ENCODE measurements at places on chromosomes 5 and 9.

DNA sequence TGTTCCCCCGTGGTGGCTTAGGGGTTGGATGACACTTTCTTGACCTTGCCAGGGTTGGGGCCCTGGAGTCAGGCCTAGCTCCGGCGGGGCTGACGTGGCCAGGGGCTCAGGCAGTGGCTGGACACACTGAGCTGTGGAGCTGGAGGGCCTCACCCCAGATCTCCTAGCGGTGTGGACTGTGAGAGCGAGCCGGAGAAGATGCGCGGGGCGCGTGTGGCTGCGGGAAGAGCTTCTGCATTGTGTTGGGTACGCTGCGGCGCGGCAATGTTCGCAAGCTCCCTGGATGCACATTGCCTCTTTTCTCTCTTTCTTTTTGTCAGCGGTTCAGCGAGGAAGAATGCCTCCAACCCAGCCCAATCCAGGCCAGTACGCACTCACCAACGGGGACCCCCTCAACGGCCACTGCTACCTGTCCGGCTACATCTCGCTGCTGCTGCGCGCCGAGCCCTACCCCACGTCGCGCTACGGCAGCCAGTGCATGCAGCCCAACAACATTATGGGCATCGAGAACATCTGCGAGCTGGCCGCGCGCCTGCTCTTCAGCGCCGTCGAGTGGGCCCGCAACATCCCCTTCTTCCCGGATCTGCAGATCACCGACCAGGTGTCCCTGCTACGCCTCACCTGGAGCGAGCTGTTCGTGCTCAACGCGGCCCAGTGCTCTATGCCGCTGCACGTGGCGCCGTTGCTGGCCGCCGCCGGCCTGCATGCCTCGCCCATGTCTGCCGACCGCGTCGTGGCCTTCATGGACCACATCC lies 4.8 kb downstream of the NR2F1 start:
- no peak overlapping the region for H3K4me3 ChIP-seq
- H3K27ac ChIP-seq = no peak overlapping the region
- peaks cover 18% of the 10 kb centered on the region for H3K4me1 ChIP-seq
- DNase-seq = no peak
- no peaks in the 10 kb centered on the region for H3K27me3 ChIP-seq
- no peaks in the 10 kb centered on the region for H3K36me3 ChIP-seq

DNA sequence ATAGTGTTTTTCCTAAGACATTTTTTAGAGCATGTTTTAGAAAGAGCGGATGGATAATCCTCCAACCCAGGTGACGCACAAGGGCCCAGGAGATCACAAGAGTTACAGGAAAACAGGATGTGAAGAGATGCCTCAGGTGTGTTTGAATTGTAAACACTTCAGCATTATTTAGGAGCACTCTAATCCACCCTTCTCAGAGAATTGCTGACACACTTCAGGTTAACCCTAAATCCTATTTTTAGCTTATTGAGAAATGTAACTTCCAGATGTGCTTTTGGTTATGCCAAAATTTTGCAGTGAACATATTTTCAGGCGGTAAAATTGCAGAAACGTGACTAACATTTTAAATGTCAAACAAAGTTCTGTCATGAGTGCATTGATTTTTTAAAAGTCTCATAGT lies 755.4 kb upstream of the CTNND2 start:
- H3K4me1 ChIP-seq = no peaks in the 10 kb centered on the region
- H3K36me3 ChIP-seq = no peaks in the 10 kb centered on the region
- H3K27me3 ChIP-seq = no peaks in the 10 kb centered on the region
- no peak overlapping the region for H3K4me3 ChIP-seq
- no peak for DNase-seq

DNA sequence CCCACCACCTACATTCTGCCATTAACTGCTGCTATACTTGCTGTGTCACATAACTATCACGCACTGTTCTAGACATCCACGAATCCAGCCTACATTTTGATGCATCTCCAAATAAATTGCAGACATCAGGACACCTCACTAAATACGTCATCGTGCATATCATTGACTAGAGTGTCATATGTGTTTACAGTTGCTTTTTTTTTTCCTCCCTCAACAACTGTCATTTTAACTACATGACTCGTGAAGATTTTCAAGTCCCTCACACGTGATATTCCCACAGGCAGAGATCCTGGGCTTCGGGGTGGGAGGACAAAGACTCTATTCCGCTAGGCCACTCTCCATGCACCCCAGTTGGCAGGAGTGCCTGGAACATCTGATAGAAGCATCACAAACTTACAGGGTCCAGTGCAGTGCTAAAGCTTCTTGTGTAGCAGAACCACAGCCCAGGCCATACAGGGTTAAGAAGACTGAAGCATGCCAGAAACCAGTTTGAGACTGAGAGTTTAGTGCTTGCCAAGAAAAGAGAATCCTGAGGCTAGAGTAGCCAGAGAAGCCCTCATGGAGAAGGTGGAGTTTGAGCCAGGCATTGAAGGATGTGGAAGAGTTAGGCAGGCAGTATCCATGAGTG lies 1.1 kb downstream of the PCYOX1L start:
- H3K36me3 ChIP-seq = peaks cover 9% of the 10 kb centered on the region
- H3K4me3 ChIP-seq = peak overlapping the region; percentile 91
- H3K4me1 ChIP-seq = 0 out of 2 replicates have a peak, but pooled peaks cover 2% of the 10 kb centered on the region
- H3K27ac ChIP-seq = no peak overlapping the region
- peak; percentile 47 for DNase-seq

GRCh38 chr5:150993826-150994412 lies 26.5 kb upstream of the GPX3 start:
- H3K27me3 ChIP-seq = no peaks in the 10 kb centered on the region
- DNase-seq = no peak
- H3K4me1 ChIP-seq = no peaks in the 10 kb centered on the region
- no peak overlapping the region for H3K27ac ChIP-seq
- H3K4me3 ChIP-seq = no peak overlapping the region

GRCh38 chr5:107853031-107853430 lies 182.3 kb upstream of the EFNA5 start:
- H3K27ac ChIP-seq = no peak overlapping the region
- H3K4me1 ChIP-seq = no peaks in the 10 kb centered on the region
- DNase-seq = no peak
- no peaks in the 10 kb centered on the region for H3K36me3 ChIP-seq

DNA sequence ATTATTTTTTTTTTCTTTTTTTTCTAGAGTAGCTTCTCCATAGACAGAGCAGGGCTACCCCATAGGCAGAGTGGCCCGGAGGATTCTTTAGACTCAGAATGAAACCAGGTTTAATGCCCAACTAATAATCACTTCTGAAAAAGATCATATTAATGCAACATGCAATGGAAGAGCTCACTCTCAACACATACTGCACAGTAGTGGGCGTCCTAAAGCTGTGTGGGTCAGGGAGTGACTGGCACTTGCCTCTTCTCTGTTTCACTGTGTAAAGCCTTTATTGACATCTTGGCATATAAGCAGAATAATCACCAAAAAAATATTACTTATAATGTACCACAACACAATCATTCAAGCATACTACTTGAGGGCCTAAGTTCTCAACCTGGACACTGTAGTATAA lies 11.1 kb downstream of the PWWP2A start:
- H3K36me3 ChIP-seq = peaks cover 5% of the 10 kb centered on the region
- H3K27me3 ChIP-seq = no peaks in the 10 kb centered on the region
- no peak for DNase-seq
- H3K27ac ChIP-seq = no peak overlapping the region

DNA sequence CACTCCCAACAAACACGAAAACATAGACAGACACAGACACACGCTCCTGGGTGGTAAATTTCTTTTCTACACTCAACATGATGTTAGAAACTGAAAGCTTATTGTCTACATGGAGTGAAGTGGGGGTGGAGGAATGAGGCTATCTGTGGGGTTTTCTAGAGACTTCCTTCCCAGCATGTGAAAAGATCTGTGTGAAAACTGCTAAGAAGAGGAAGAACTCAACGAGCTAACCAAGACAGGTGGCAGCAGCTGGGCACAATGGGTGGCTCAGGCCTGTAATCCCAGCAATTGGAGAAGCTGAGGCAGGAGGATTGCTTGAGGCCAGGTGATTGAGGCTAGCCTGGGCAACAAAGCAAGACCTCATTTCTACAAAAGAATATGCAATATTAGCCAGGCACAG lies 7.6 kb downstream of the FYB1 start:
- no peak for DNase-seq
- H3K4me1 ChIP-seq = 0 out of 2 replicates have a peak, but pooled peaks cover 10% of the 10 kb centered on the region
- H3K4me3 ChIP-seq = no peak overlapping the region
- no peak overlapping the region for H3K27ac ChIP-seq
- H3K27me3 ChIP-seq = no peaks in the 10 kb centered on the region

DNA sequence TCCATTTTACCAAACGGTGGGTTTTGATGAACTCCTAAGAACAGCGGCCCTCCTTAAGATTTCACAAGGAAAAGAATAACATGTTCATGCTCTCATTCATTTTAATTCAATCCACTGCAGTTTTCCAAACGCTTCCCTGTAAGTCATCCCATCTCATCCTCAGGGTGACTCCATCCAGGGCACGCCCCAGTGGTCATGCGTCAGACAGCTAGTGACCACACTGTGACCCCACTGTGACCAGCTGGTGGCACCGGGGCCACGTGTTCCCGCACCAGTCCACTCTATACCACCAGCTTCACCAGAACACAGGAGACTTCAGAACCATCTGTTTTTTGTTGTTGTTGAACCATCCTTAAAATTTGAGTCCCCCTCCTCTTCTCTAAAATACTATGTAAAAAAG lies 14.3 kb downstream of the ATPSCKMT start:
- no peaks in the 10 kb centered on the region for H3K27me3 ChIP-seq
- no peak for DNase-seq
- no peak overlapping the region for H3K27ac ChIP-seq
- H3K4me1 ChIP-seq = peaks cover 27% of the 10 kb centered on the region
- peaks cover 13% of the 10 kb centered on the region for H3K36me3 ChIP-seq

GRCh38 chr5:14935341-14935740 lies 63.8 kb upstream of the ANKH start:
- H3K27me3 ChIP-seq = no peaks in the 10 kb centered on the region
- DNase-seq = peak; percentile 45
- no peak overlapping the region for H3K4me3 ChIP-seq

DNA sequence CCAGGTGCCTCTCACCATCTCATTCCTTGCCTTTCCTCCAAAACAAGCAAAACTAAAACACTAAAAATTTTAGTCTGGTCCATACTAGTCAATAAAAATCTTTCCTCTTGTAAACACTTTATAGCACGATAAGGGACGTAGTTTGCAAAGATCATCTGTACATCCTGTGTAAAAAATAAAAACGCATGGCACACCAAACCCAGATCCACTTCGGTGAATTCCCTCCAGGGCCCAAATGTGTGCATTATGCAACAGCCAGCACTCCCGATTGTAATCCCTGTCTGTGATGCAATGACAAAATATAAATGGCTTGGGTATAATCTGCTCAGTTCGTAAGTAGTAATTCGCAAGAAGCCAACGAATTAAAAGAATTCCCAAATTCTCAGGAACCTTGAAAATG lies 1.4 kb downstream of the FAM169A start:
- no peaks in the 10 kb centered on the region for H3K4me1 ChIP-seq
- H3K4me3 ChIP-seq = no peak overlapping the region
- no peak for DNase-seq
- H3K36me3 ChIP-seq = no peaks in the 10 kb centered on the region
- H3K27me3 ChIP-seq = peaks cover 47% of the 10 kb centered on the region
- H3K27ac ChIP-seq = no peak overlapping the region

DNA sequence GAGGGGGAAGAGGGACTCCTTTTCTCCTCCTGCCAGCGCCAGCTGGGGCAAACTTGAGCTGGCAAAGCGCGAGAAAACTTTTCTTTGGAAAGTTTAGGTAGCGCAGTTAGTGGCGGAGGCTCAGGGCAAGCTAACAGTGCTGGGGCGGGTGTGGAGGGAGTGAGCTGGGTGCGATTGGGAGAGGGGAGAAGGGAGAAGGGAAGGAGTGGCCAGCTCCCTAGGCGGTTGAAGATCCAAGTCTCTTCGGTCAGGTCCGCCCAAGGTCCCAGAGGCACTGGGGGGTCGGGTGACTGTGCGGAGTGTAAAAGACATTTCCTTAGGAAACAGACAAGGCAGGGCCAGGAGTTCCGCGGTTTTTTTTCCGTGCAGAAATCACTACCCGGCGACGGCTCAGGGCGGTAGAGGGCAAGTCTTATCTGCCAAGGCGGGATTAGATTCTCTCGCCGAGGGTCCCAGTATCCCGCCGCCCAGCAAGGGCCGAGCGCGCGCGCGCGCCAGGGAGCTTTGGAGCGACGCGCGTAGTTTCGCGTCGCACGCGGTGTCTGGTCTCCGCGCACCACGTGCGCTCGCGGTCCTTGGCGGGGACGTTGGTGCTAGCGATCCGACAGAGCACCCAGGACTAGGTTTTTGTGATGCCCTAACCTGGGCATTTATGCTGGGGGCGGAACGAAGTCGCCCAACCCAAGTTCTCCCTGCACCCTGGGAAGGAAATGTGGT lies 33.6 kb upstream of the NFIB start:
- peaks cover 8% of the 10 kb centered on the region for H3K4me1 ChIP-seq
- no peaks in the 10 kb centered on the region for H3K36me3 ChIP-seq
- peaks cover 87% of the 10 kb centered on the region for H3K27me3 ChIP-seq
- peak; percentile 49 for DNase-seq
- H3K4me3 ChIP-seq = peak overlapping the region; percentile 65
- no peak overlapping the region for H3K27ac ChIP-seq

GRCh38 chr9:112820881-112821280 lies 69.8 kb downstream of the SLC46A2 start:
- no peak overlapping the region for H3K4me3 ChIP-seq
- H3K4me1 ChIP-seq = peaks cover 44% of the 10 kb centered on the region
- H3K36me3 ChIP-seq = 0 out of 2 replicates have a peak, but pooled peaks cover 4% of the 10 kb centered on the region
- DNase-seq = peak; percentile 85
- no peaks in the 10 kb centered on the region for H3K27me3 ChIP-seq
- peak overlapping the region; percentile 52 for H3K27ac ChIP-seq

DNA sequence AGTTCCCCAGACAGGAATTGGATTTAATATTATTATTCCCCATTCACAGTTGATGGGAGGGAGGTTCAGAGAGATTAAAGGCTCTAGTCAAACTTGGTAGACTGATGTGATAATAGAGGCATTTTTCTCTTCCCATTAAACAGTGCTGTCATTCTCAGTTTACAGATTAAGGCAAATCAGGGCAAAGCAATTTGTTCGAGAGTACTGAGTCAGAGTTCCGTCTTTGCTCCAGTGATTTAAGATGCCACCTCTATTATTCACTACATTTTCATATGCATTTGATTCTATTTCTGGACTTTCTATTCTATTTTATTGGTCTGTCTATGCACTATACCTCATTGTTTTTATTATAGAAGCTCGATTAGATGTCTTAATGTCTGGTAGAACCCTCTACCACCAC lies 201.0 kb upstream of the RAI14 start:
- H3K27me3 ChIP-seq = no peaks in the 10 kb centered on the region
- H3K4me3 ChIP-seq = no peak overlapping the region
- peak; percentile 27 for DNase-seq
- H3K36me3 ChIP-seq = no peaks in the 10 kb centered on the region
- no peaks in the 10 kb centered on the region for H3K4me1 ChIP-seq
- H3K27ac ChIP-seq = no peak overlapping the region

GRCh38 chr5:142611154-142611553 lies 74.7 kb downstream of the FGF1 start:
- no peaks in the 10 kb centered on the region for H3K36me3 ChIP-seq
- peaks cover 26% of the 10 kb centered on the region for H3K4me1 ChIP-seq
- H3K27ac ChIP-seq = no peak overlapping the region

Measured in GM23248 (cell line).